HFFc6 (cell line): ENCODE measurements at places on chromosomes 7 and 10. TPM values are rescaled to one million over a fixed set of nuclear protein-coding genes. Genes with fewer than 3 reads are reported as not detected.

GOLGA7B gene
- total RNA-seq: not detected in 2 replicates

DNA sequence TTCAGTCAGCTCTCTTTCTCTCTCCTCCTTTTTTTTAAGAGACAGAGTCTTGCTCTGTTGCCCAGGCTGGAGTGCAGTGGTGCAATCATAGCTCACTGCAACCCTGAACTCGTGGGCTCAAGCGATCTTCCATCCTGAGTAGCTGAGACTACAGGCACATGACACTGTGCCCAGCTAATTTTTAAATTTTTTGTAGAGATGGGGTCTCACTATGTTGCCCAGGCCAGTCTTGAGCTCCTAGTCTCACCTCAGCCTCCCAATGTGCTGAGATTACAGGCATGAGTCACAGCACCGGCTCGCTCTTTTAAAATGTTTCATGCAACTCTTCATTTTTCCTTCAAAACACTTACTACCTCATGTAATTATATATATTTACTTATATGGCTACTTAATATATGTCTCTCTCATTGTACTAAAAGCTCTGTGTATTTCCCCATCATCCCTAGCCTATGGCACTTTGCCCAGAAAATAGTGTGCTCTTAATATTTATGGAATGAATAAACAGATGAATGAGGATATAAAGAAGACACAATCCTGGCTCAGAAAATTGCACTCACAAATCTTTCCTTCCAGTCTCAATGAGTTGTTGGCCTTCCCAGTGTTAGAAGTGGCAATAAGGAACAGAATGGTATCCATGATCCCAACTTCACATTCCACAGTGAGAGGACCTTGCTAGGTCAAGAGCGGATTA lies 33.9 kb downstream of the EBLN1 start:
- no peak overlapping the region for H3K4me3 ChIP-seq
- DNase-seq: no peak
- no peaks in the 10 kb centered on the region for H3K4me1 ChIP-seq
- no peak overlapping the region for H3K27ac ChIP-seq

DNA sequence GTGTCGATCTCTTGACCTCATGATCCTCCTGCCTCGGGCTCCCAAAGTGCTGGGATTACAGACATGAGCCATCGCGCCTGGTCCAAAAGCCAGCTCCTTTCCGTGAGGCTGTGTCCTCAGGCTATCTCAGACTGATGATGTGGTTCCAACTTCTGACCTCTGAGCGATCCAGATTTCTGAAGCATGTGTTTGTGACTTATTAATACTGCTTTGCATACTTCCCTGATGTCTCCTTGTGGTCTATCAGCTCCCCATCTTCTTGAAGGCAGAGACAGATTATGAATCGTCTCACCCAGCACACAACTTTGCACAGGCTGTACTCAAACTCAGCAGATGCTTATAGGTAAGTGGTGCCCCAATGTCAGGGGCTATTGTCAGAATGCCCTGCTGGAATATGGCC lies 2.0 kb upstream of the PLPP4 start:
- peak; percentile 96 for DNase-seq
- peak overlapping the region; percentile 19; the same call in 1 of the 2 replicates for H3K4me3 ChIP-seq
- H3K27ac ChIP-seq: peak overlapping the region; percentile 74
- H3K27me3 ChIP-seq: peaks cover 5% of the 10 kb centered on the region; the same call in 1 of the 2 replicates

GRCh38 chr7:27693794-27694193 lies 31.1 kb upstream of the HIBADH start:
- no peaks in the 10 kb centered on the region for H3K36me3 ChIP-seq
- peaks cover 50% of the 10 kb centered on the region for H3K4me1 ChIP-seq
- no peak for DNase-seq

DNA sequence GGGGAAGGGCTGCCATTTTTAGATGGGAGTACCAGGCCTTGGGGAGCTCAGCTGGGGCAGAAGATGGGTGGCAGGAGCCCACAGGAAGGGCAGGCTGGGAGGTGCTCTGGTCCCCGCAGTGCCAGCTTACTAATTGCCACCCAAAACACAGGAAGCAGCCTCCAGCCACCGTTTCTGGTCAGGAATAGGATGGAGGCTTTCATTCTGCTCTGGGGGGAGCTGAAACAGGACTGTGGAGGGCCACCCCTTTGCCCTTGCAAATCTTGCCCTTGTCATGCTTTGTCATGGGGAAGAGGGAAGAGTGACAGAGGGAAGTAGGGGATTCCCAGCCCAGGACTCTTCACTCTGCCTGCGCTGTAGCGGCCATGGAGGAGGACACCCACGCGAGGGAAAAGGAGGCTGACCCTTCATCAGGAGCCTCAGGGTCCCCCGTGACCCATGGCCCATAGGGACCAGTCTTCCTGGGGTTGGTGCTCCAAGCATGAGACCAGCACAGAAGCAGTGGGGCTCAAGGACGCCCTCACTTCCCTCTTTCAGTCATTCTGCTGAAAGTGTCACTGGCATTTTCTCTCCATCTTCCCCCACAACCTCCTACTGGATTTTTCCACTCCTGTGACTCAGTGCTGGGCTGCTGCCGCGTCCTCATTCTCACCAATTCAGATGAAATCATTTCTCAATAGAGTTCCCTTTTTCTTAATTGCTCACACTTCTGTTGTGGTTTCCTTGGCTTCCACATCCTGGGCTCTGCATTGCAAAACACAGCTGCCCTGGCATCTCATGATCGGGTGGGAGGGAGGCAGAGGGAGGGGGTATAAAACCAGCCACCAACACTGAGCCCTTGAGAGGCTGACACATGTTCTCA lies 61.9 kb downstream of the MKI67 start:
- H3K4me3 ChIP-seq: no peak overlapping the region; the same call in 1 of the 2 replicates
- no peak overlapping the region for H3K27ac ChIP-seq
- H3K36me3 ChIP-seq: no peaks in the 10 kb centered on the region
- H3K4me1 ChIP-seq: peaks cover 12% of the 10 kb centered on the region
- H3K27me3 ChIP-seq: no peaks in the 10 kb centered on the region; the same call in none of the 2 replicates
